ENCODE measurements at places on chromosomes 1 and 21.

DNA sequence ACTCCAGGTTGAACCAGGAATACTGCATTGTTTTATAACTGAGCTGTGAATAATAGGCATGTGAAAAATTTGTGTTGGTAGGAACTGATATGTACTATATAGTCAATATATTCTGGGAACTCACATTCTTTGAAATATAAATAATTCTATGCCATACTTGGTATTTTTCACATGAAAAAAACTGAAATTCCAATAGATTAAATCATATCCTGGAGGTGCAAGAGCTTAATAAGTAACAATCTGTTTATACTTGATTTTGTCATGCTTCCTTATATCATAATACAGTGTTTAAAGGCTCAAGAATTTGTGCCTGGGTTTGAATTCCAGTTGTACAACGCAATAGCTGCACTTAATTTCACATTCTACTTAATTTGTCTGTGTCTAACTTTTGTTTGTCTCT is 387.0 kb downstream of the USP25 start:
- DNase-seq: no peak

DNA sequence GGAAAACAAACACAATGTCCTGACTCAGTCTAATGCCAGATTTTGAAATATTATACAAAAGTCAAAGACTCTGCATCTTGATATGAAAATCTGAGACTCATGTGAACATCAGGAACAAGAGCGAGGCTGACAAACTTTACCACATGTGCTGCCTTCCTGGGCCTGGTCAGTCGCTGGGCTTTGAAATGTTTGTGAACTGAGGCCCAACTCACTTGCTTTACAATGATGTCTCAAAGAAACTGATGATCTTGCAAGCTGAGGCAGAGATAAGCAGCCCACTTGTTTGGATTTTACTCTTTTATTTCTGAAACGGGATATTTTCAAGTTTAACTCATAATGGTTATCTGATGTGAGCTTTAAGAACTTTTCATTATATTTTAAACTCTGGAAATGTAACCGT is 2.1 kb downstream of the BCAR3 start:
- DNase-seq: no peak

DNA sequence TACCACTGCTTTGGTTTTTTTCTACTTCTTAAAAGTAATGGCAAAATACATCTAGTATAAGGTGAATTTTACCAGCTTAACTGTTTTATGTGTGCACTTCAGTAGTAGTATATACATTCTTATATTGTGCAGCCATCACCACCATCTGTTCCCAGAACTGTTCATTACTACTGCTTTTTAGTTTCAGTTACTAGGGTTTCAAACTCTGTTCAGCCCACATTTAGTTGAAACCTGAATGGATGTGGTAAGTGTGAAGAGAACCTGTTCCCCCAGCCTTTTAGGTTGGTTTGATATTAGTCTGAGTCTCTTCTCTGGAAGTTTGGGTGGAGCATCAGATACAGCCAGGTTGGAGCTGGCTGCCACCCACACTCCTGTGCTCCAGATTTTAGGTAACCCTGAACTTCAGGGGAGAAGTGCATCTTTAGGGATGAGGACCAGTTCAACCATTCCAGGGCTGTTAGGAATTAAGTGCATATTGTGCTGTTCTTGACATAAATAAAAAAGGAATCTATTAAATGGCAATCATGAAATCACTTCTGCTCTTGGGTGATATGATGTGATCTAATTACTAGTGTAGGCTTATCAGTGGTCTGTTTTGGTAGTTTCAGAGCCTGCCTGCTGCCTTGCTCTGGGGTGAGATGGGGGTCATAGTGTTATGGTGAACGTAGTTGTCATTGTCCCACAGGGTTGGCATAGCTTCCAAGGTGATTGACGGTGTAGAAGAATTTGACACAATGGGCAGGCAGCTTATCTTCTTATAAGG is 32.1 kb downstream of the URB2 start:
- no peak for DNase-seq

GRCh38 chr1:185058110-185058509 is 12.8 kb downstream of the RNF2 start:
- DNase-seq: no peak

- peak; percentile 43 for DNase-seq
These were observed 39.0 kb downstream of the MRPL39 start for GRCh38 chr21:25568246-25568645.

DNA sequence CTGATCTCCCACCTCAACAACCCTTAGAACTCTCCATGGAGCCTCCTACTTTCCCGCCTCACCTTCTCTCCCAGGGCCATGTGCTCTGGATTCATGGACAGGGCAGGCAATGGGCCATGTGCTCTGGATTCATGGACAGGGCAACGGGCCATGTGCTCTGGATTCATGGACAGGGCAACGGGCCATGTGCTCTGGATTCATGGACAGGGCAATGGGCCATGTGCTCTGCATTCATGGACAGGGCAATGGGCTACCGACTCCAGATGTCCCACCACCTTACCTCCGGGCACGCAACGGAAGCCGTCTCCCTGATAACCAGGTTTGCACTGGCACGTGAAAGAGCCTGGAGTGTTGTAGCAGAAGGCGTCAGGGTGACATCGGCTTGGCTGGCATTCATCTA is 53.2 kb downstream of the NID1 start:
- no peak for DNase-seq

DNA sequence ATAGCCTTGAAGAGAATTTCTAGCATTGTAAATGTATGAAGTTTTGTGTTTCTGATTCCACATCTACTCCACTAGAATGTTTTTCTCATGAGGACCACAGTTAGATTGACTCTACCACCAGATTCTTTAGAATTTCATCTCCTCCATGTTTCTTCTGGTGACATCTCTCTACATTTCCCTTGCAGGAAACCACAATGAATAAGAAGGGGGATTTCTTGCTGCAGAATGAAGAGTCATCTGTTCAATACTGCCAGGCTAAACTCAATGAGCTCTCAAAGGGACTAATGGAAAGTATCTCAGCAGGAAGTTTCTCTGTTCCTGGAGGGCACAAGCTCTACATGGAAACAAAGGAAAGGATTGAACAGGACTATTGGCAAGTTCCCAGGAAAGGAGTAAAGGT is 18.6 kb downstream of the GBP6 start:
- DNase-seq: no peak

- DNase-seq: no peak
These were observed 622.1 kb downstream of the PLPP3 start for GRCh38 chr1:55957276-55957675.

- DNase-seq: peak; percentile 2
These were observed 39.7 kb downstream of the LACTBL1 start for GRCh38 chr1:22932803-22933470.

GRCh38 chr21:38847556-38847955 is 41.8 kb downstream of the ETS2 start:
- DNase-seq: no peak

GRCh38 chr1:184388319-184388889 is 1.6 kb downstream of the C1orf21 start:
- DNase-seq: no peak

- DNase-seq: no peak
These were observed 47.0 kb upstream of the POU2F1 start for GRCh38 chr1:167173516-167174184.

GRCh38 chr1:160997323-160998038 is 23.5 kb downstream of the F11R start:
- no peak for DNase-seq

DNA sequence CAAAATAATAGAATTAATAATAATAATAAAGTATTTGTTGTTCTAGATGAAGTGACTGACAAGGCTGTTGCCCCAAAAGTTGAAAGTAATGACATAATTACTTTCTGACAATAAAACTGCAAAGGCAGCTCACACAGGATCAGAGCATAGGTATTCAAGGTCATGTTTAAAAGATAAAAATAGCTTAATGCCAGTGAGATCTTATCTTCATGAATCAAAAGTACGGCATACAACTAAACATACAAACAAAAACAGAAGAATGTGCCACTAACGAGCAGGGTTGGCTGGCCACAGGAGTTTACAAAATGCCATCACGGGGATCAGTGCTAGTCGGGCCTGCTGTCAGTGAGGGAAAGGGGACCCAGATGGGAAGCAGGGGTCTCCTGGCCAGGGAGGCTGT is 22.4 kb upstream of the TMPRSS2 start:
- no peak for DNase-seq

DNA sequence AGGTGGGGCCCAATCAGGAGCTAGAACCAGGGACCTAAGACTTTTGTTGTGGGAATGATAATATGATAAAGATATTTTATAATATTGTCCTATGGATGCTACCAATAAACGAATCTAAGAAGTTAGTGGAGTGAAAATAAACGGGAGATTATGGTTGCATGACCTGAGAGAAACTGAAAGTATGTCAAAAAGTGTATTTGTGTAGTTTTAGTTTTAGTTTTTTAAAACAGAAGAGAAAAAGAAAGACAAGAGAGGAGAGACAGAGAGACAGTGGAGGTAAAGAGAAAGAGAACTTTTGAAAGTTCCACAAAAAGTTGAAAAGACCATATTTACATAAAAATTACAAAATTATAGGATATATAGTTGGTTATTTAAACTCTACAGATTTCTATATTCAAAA is 64.1 kb upstream of the TMPRSS15 start:
- DNase-seq: no peak

- peak; percentile 93 for DNase-seq
These were observed at the start of gene NID1 for GRCh38 chr1:236064674-236065508. TSS of gene NID1 (minus strand) at chr1:236065090. CDS start at chr1:236065079, 11 bp downstream.

GRCh38 chr1:200233393-200233792 is 176.4 kb downstream of the ZNF281 start:
- no peak for DNase-seq

DNA sequence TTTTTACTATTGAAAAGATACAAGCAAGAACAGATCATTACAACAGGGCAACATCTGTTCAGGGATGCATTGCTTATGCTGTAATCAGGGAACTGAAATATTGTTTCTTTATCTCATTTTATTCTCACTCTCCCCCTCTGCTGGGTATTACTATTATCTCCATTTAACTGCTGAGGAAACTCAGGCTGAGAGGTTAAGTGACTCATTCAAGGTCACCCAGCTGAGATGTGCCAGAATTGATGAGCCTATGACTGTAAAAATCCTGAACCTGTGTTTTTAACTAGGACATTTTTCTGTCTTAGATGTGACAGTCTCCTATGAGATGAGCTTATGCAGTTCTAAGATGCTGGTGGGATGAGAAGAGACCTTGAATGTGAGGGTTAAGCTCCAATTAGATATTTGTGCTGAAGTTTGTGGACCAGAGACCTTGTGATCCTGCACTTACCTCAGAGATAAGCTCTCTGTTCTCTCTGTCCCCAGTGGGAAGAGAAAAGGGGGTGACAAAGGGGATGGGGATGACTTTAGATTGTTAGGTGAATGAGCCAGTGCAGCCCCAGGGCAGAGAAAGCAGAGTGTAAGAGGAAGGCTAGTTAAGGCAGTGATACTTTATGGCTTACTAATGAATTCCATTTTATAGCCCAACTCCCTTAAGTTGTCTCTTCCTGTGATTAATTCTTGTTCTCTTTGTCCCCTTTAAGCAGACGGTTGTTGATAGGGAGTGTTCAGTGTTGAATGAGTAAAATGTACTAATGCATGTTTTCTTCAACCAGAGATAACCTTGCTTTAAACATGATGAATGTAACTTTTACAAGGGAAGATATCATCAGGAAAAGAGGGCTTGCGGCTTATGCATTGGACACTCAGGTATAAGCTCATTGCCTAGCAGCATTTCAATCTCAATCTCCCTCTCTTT is 111.4 kb downstream of the HLX start:
- DNase-seq: no peak

GRCh38 chr1:228898582-228898992 is 163.3 kb downstream of the RHOU start:
- DNase-seq: peak; percentile 49

GRCh38 chr1:231727171-231727570 is 100.6 kb downstream of the DISC1 start:
- DNase-seq: no peak

DNA sequence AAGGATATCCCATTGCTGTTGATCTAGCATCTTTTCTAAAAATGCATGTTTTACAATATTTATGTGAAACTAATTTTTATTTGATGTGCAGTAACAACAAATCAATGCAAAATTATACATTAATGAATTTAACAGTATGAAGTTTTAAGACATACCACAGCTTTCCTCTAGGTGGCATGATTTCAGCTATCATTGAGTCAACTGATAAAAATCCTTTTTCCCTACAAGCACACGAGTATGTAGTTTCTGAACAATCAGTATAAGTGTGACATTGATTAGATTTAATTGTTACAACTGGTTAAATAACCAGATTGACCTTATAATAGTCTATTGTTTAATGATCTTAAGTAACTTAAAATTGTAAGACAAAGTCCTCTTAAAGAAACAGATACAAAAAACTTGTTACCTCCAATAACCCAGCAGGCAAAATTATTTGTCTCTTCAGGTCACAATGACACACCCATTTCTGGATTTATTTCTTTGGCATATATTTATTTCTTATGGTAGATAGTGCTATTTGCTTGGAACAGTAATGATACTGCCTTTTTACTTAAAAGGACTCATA is 5.8 kb upstream of the TGFB2 start:
- DNase-seq: no peak

DNA sequence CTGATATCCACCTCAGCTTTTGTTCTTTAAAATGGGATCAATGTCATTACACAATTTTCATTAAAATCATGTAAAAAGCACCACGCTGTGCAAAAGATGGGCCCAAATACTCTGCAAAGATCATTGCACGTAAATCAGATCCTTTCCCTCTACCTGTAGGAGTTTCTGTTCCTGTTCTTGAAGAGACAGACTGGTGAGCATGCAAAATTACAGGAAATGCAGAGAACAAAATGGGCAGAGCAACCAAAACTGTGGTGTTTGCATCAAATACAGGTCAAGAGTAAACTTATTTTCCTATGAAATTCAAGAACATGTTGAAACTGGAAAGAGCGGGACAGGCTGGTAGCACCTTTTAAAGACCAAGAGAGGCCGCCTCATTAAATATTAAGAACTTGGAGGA is 294.9 kb upstream of the ADGRL2 start:
- no peak for DNase-seq

DNA sequence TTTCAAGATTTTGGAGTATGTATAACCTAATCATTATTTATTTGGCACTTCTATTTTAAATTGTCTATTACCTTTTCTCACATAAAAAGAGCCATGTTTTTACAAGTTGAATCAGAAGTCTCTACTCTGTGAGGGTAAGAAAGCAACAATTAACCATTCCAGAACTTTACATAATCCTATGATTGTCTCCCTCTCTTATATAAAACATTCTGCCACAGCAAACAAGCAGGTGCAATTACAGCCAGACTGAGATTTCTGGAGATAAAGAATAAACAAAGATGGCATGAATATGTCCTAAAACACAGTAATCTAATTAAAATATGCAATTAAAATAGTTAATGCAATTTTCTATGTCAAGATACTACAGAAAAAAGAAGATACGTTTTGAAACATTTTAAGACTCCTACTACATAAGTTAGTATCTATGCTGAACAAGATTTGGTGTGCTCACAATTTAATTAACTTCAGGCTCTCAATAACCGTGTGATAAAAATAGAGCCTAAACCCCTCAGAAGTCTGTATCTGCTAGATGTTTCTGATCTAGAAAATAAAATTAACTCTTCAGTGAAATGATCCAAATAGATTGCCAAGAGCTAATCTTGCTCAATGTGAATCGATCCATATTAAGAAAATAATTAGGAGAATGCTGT is 13.7 kb upstream of the TMPRSS15 start:
- DNase-seq: no peak

- no peak for DNase-seq
These were observed 583.2 kb upstream of the B3GALT2 start for GRCh38 chr1:193769651-193770050.
